Transverse colon (tissue), 4 donors: ENCODE measurements at places on chromosomes 3 and 15. TPM values are rescaled to one million over a fixed set of nuclear protein-coding genes. Genes with fewer than 3 reads are reported as not detected.

ACTRT3 gene
- not detected for total RNA-seq

ABHD17C gene
- 96.0 TPM for total RNA-seq

MAN2C1 gene
- total RNA-seq, result 500 TPM

COL6A5 gene
- total RNA-seq, result not detected

GJD2 gene
- total RNA-seq, result not detected

BFSP2 gene
- not detected for total RNA-seq

ANKUB1 gene
- total RNA-seq, result not detected

HAPLN3 gene
- 0.37 TPM for total RNA-seq

COL6A6 gene
- total RNA-seq, result under 0.01 TPM

DNA sequence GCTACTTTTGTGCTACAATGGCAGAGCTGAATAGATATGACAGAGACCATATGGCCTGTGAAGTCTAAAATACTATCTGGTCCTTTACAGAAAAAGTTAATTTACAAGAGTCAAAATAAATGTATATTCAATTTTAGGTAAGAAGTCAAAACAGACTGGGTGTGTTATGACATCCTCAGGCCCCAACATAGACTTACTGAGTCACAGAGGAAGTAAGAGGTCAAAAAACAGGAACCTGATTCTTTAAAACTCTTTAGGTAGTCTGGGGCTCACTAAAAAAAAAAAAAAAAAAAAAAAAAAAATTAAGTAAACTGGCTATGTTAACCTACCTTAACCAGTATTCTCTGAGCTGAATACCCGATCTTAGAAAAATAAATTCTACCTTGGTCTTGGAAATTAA, 13.1 kb downstream of the DNAAF4 start:
- H3K36me3 ChIP-seq, result no peaks in the 10 kb centered on the region
- no peak overlapping the region for H3K4me3 ChIP-seq
- no peak overlapping the region for H3K27ac ChIP-seq
- no peak for DNase-seq
- no peaks in the 10 kb centered on the region for H3K27me3 ChIP-seq

- no peaks in the 10 kb centered on the region for H3K36me3 ChIP-seq
- DNase-seq, result no peak
- no peaks in the 10 kb centered on the region for H3K4me1 ChIP-seq
- H3K27me3 ChIP-seq, result peaks cover 15% of the 10 kb centered on the region
- H3K27ac ChIP-seq, result peak overlapping the region; percentile 74
Observed at GRCh38 chr15:92656089-92656488, 514 bp upstream of the FAM174B start.

GRCh38 chr3:71006810-71007785, 576.4 kb downstream of the FOXP1 start:
- H3K4me1 ChIP-seq, result peaks cover 42% of the 10 kb centered on the region
- H3K36me3 ChIP-seq, result no peaks in the 10 kb centered on the region
- DNase-seq, result no peak
- H3K4me3 ChIP-seq, result no peak overlapping the region

DNA sequence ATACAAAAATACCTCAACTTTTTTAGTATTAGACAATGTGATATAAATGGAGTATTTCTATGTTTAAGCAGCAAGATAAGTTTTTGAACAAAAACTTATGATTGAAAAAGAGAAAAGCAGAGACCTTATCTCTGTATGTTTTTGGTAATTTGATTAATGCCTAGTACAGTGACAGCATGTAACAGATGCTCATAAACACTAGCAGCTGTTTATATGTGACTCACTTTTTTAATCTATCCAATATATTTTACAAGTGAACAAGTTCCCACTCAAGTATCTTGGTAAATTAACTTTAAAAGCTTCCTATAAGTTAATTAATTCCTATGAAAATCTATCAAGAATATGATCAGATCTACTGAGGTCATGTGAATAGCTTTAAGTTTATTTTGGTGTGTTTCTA, 55.1 kb downstream of the NGLY1 start:
- H3K27me3 ChIP-seq, result no peaks in the 10 kb centered on the region
- no peak overlapping the region for H3K27ac ChIP-seq
- DNase-seq, result no peak
- H3K4me1 ChIP-seq, result no peaks in the 10 kb centered on the region

- no peaks in the 10 kb centered on the region for H3K27me3 ChIP-seq
- H3K4me3 ChIP-seq, result no peak overlapping the region
- peaks cover 38% of the 10 kb centered on the region for H3K4me1 ChIP-seq
- no peaks in the 10 kb centered on the region for H3K36me3 ChIP-seq
Observed at GRCh38 chr15:44727485-44728231, 8.7 kb upstream of the TRIM69 start.

DNA sequence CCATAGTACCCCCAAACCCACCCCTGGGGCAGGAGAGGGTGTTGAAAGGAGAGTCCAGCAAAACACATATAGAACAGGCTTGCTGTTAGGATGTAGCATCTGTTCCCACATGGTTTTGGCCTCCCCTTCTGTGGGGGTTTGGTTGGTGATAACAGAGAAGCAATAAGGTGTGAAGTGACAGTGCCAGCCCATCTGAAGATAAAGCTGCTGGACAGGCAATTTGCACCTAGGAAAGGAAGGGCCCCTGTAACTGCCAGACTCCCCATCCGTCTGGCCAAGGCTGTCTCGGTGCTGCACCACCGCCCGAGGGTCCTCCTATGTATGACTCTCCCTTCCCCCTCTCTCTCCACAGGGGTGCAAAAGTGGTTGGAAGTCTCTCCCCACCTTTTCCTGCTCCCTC, 94.5 kb upstream of the OXTR start:
- no peak overlapping the region for H3K4me3 ChIP-seq
- H3K27ac ChIP-seq, result no peak overlapping the region
- DNase-seq, result no peak
- H3K36me3 ChIP-seq, result no peaks in the 10 kb centered on the region

DNA sequence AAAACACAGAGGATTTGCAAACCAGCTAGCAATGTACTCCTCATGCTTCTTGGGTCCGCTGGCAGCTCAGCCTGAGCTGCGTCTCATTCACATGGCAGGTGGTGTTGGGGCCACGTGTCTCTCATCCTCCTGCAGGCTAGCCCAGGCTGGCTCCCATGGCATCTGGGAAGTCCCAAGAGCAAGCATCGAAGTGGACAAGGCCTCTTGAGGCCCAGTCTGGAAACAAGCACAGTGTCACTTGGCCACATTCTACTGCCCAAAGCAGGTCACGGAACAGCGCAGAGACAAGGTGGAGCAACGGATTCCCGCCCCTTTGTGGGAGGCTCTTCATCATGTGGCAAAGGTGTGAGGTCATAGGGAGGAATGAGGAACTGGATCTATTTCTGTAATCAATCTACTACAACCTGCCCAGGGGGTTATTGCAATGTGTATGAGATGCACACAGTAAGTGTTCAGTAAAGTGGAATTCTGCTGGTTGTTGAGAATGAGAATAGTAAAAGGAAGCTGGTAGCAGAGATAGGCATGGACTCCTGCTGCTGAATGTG, 128.3 kb downstream of the TPRA1 start:
- no peak overlapping the region for H3K27ac ChIP-seq
- no peak for DNase-seq
- H3K36me3 ChIP-seq, result no peaks in the 10 kb centered on the region
- H3K4me1 ChIP-seq, result peaks cover 6% of the 10 kb centered on the region

DNA sequence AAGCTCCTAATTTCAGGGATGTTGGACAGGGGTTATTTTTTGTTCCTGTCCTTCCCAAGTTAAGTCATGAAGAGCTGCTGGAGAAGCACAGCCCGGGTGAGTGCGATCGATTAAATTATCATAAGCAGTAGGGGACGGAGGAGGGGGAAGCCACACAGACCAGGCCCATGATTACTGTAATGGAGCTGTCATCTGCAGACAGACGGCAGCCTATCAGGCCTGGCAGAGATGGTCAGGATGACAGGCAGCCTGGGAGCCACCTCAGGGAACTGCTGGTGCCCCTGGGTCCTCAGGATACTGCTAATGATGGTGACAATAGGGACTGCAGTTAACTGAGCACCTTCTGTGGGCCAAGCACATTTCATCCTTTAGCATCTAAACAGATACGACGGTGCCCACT, 147.7 kb downstream of the RAB11A start:
- DNase-seq, result no peak
- H3K27ac ChIP-seq, result no peak overlapping the region
- no peaks in the 10 kb centered on the region for H3K36me3 ChIP-seq
- H3K4me1 ChIP-seq, result no peaks in the 10 kb centered on the region

DNA sequence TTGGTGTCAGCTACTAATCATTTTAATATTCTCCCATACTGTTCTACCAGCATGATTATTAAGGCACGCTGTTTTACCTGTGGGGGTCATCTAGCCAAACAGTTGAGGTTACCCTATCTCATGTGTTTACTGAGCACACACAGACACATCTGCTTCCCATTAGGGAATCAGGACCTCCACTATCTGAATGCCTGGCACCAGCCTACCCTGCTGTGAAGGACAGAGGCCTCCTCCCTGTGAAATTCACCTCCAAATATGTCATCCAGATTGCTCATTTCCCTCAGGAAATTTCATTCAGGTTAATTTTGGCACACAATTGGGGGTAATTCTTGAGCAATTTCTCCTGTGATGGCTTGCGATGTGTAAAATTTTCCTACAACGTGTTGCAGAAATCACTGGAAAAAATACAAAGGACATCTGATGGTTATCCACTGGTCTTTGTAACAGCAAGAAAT, 155.6 kb upstream of the NR2E3 start:
- no peak overlapping the region for H3K4me3 ChIP-seq
- no peak overlapping the region for H3K27ac ChIP-seq
- no peak for DNase-seq
- H3K4me1 ChIP-seq, result no peaks in the 10 kb centered on the region
- H3K36me3 ChIP-seq, result no peaks in the 10 kb centered on the region

GRCh38 chr3:32018757-32019564, 37.4 kb downstream of the ZNF860 start:
- H3K27ac ChIP-seq, result no peak overlapping the region
- H3K36me3 ChIP-seq, result no peaks in the 10 kb centered on the region

- no peak for DNase-seq
- H3K27ac ChIP-seq, result no peak overlapping the region
- no peaks in the 10 kb centered on the region for H3K27me3 ChIP-seq
Observed at GRCh38 chr3:189229196-189229828, 57.5 kb downstream of the TPRG1 start.

DNA sequence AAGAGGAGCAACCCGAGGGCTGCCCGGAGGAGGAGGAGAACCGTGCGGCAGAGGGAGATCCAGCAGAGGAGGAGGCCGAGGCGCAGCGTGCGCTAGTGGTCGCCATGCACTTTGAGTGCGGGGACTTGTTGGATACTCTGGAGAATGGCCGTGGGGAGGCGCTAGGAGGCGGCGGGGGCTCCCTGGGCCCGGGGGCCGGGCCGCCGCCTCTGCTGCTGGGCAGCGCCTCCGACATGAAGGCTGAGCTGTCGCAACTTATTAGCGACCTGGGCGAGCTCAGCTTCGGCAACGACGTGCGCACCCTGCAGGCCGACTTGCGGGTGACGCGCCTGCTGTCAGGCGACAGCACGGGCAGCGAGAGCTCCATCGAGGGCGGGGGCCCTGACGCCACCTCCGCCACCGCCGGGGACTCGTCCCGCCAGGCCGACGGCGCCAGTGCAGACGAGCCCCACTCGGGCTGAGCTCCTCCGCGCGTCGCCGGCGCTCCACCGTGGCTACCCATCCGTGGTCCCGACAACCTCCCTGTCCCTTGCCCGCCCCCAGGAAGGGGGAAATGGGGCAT, 2.0 kb downstream of the FAM43A start:
- H3K27me3 ChIP-seq, result no peaks in the 10 kb centered on the region
- peak overlapping the region; percentile 87 for H3K27ac ChIP-seq
- peak overlapping the region; percentile 89 for H3K4me3 ChIP-seq
- peaks cover 47% of the 10 kb centered on the region for H3K4me1 ChIP-seq

DNA sequence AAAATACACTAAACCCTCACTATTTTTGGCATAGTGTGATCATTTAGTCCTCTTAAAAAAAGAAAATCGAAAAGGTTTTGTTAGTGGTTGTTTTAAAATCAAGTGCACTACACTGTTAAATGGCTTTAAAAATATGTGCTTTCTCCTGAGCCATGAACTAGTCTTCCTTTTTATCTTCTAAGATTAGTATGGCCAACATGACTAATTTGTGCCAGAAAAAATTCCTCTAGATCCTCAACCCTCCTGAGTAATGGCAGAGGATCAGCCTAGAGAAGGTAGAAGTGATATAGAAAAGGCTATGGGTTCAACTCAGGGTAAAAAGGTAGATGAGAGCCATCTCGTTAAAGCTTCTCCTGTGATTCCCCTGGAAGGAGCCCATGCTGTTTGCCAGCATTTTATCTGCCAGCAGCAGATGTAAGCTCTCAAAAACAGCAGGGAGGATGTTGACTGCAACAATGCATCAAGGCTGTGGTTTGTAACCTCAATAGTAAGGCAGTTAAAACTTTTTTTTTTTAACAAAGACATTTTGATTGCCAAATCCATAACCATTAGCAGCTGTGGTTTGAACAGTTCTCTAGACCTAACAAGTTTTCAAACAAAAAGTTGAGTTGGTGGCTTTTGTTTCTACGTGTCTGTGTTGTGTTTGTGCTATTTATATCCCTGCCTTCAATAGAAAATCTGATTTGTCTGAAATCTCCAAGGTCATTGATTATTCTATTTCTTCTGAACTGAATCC, 30.2 kb upstream of the ZNF609 start:
- H3K4me3 ChIP-seq, result no peak overlapping the region
- peak overlapping the region; percentile 14 for H3K27ac ChIP-seq
- peaks cover 16% of the 10 kb centered on the region for H3K36me3 ChIP-seq
- H3K27me3 ChIP-seq, result no peaks in the 10 kb centered on the region

GRCh38 chr3:135007607-135008006, 212.5 kb downstream of the EPHB1 start:
- no peaks in the 10 kb centered on the region for H3K27me3 ChIP-seq
- H3K4me3 ChIP-seq, result no peak overlapping the region
- DNase-seq, result no peak

GRCh38 chr3:123386477-123387040, 62.3 kb downstream of the ADCY5 start:
- no peak overlapping the region for H3K4me3 ChIP-seq
- peaks cover 2% of the 10 kb centered on the region for H3K4me1 ChIP-seq
- DNase-seq, result no peak
- no peaks in the 10 kb centered on the region for H3K36me3 ChIP-seq

DNA sequence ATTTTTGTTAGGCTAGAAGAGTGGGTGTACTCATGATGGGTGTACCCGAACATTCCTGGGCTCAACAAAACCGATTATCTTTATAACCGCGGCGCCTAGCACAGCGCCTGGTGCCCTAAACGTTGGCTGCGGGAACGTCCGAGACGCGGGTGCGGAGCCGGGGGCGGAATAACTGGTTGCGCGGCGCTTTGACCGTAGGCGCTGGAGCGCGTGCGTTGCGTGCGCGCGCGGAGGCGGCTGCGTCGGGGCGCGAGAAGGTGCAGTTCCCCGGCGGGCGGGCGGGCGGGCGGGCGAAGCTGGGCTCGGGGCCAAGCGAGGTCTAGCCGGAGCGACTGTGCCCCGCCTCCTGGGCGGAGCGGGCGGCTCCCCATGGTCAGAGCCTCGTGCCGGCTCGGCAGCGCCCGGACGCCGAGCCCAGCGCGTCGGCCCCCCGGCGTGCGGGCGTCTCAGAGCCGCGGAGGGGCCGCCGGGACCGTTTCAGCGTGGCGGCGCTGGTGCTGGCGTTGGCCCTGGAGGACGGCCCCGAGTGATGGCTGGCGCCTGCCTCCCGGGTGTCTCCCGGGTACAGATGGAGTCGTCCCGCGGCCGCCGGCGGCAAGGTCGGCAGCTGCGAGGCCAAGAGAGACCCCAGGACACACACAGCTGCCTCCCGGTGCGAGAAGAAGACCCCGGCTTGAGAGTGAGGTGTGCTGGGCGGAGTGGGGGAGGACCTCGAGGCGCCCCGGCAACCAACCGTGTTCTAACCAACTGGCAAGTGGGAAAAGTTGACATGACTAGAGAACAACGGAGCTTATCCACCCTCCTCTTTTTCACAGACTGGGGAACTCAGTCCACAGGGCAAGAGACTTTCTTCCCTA, at the start of gene PLAAT1:
Gene PLAAT1, plus strand, starts transcription at position 373 of the 857 bp plus-strand sequence. CDS start 14,429 bp downstream, outside the sequence.
- H3K4me3 ChIP-seq, result peak within 1 kb of the TSS; percentile 19
- H3K4me1 ChIP-seq, result peaks cover 5% of the 10 kb centered on the region
- H3K27ac ChIP-seq, result peak within 1 kb of the TSS; percentile 16
- peak; percentile 61 for DNase-seq
- peaks cover 26% of the 10 kb centered on the region for H3K27me3 ChIP-seq
